LNCaP clone FGC (cell line): ENCODE measurements at places on chromosomes 3 and 15.

DNA sequence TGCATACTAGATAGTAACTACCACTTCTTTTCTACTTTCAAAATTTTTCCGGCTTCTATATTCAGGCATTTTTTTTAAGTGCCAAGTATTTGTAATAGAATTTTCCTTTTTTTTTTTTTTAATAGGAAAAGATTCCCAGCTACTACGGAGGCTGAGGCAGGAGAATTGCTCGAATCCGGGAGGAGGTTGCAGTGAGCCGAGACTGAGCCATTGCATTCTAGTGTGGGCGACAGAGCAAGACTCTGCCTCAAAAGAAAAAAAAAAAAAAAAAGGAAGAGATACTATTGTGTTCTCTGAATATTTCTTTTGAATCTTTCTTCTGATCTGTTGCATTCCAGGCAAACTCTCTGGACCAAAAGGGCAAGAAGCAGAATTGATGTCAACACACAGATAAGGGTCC, 557.3 kb downstream of the FGF12 start:
- no peak for DNase-seq

GRCh38 chr15:72203507-72203837, 5.9 kb upstream of the GRAMD2A start:
- DNase-seq: peak; percentile 22

GRCh38 chr3:196115678-196116083, 33.8 kb upstream of the TFRC start:
- DNase-seq: no peak

- DNase-seq: no peak
These were observed 3.5 kb upstream of the ZSCAN2 start for GRCh38 chr15:84597296-84597695.

DNA sequence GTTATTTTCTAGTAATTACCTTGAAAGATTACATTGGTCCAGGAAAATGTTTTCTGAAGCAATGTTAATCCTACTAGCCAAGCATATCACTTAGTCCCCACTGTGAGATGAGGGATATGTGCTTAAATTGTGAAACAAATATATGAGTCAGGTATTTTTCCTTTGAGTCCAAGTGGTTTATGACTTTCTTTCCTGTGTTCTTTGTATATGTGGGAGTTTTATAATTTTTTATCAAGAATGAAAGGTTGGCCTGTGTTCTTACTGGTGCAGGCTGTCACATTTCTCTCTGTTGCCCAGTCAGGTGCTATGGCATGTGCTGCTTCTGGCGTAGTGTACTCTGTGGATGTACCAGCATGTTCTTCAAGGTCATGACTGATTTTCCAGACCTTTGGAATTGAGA, 147.4 kb downstream of the CMSS1 start:
- no peak for DNase-seq

- no peak for DNase-seq
These were observed 150.4 kb upstream of the SATB1 start for GRCh38 chr3:18575573-18575972.

DNA sequence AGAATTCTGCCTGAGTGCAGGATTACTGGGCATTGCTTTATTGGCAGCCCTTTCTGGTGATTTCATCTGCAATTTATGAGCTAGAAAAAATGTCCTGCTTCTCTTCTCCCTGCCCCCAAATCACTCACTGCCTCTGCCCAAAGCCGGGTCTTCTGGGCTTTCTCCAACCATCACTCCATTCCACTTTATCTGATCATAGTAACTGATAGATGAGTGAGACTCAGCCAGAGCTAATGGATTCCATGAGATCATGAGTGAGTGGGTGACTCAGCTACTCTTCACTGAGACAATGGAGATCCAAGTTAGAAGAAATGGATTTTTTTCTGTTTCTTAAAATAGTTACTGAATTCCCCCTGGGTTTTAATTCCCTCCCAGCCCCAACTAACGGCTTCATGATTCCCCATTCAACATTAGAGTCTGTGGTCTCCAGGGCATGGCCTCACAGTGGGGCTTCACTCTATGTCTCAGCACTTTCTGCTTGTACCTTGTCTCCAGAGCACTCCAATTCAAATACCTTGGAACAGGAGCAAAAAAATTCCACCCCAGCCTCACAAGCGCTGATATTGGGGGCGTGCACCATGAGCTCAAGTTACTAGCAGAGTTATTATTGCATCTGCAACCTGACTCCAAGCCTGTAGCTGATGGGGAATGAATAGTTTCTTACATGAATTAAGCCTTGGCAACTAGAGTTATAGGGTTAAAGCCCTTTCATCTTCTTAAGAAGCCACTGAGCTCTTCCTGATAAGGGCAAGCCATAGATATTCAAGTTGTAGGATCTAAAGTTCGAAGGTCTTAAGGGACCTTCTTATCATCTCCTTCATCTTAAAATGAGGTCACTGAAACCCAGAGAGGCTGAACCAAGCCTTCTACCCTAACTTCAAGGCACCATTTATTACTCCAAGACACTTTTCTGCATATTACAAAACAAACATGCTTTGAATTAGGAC, 85.9 kb downstream of the AGBL1 start:
- no peak for DNase-seq
